ENCODE measurements at places on chromosomes 13 and 19.

DNA sequence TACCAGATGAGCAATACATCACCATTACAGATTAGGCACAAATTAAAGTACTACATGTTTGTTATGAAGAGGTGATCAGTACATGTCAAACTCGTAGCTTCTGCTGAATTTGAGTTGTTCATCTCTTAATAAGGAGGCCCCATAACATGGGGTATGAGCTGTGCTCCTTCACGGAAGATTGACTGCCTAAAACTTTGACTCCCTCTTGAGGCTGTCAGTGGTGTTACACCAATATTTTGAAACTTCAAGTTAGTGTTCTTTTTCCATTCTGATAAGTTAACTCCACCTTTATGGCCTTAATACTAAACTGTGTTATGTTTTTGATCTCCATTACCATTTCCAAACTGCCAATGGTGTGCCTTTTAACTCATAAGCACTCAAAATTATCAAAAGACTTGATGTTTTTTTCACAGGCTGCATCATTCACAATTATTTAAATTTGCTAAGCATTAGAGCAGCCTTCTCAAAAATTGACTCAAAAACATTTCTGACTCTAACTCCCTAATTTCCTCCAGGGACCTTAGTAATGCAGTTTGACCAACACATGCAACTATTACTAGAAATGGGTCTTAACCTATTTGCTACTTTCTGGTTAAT, 1591.5 kb downstream of the PCDH9 start:
- peak; percentile 56 for DNase-seq

- peak; percentile 91 for DNase-seq
Observed at GRCh38 chr13:19959831-19960652, 1.5 kb downstream of the ZMYM2 start.

- DNase-seq = peak; percentile 36
Observed at GRCh38 chr19:34365463-34366401, 736 bp downstream of the GPI start.

- no peak for DNase-seq
Observed at GRCh38 chr13:113938716-113939115, 35.2 kb downstream of the C13orf46 start.

DNA sequence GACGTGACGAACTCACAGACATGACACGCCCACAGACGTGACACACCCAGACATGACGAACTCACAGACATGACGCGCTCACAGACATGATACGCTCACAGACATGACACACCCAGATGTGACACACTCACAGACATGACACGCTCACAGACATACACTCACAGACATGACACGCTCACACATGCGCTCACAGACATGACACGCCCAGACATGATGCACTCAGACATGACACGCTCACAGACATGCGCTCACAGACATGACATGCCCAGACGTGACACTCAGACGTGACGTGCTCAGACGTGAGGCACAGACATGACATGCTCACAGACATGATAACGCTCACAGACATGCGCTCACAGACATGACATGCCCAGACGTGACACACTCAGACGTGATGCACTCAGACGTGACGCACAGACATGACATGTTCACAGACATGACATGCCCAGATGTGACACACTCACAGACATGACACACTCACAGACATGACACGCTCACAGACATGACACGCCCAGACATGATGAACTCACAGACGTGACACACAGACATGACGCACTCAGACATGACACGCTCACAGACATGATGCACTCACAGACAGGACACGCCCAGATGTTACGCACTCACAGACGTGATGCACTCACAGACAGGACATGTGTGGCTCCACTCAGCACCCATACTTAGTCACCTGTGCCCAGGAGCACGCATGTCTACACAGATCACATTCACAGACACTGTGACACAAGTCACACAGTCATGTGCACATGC, 8.1 kb downstream of the ERFL start:
- no peak for DNase-seq
